ENCODE measurements at places on chromosomes 1 and 21. TPM values are rescaled to one million over a fixed set of nuclear protein-coding genes. Genes with fewer than 3 reads are reported as not detected.

Gene RIPPLY3
- polyA plus RNA-seq = 2.4 TPM

GRCh38 chr1:227136210-227136820 is 182.0 kb downstream of the CDC42BPA start:
- DNase-seq = no peak

GRCh38 chr1:11680270-11681070 is 478 bp downstream of the MAD2L2 start:
- peak; percentile 30 for DNase-seq

DNA sequence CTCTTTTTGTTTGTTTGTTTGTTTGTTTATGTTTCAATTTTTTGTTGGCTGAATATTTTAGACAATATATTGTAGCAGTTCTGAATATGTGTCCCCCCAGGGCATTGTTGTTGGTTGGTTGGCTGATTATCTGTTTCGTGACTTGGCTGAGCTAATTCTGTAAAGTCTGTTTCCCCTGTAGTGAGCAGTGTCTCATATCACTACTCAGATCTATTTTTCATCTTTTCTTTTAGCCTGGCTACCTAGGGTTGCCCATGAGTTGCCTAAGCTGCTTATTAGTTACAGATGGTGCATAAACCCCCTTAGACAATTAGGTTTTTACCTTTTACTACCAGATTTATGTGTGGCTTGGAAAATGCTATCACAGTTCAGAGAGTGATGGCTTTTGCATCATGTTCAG is 32.3 kb downstream of the CFAP57 start:
- no peak for DNase-seq

DNA sequence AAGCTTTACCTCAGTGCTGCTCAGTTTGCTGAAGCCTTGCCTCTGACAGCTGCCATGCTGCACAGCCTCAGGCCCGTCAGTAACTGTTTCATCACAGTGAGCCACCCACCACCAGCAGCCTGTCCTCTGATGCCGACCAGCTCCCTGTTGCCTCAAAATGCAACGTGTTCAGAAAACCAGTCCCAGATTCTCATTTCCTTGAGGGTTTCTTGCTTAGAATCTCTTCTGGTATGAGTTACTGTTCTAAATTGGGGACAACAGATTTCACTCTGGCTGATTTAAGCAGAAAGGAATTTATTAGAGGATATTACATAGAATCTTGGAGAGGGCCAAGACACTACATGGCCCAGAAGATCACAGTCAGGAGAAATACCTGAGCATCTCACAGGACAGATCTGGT is 11.0 kb downstream of the UBL4B start:
- DNase-seq = no peak

- no peak for DNase-seq
Observed at GRCh38 chr1:185566995-185567394, 167.2 kb upstream of the HMCN1 start.

DNA sequence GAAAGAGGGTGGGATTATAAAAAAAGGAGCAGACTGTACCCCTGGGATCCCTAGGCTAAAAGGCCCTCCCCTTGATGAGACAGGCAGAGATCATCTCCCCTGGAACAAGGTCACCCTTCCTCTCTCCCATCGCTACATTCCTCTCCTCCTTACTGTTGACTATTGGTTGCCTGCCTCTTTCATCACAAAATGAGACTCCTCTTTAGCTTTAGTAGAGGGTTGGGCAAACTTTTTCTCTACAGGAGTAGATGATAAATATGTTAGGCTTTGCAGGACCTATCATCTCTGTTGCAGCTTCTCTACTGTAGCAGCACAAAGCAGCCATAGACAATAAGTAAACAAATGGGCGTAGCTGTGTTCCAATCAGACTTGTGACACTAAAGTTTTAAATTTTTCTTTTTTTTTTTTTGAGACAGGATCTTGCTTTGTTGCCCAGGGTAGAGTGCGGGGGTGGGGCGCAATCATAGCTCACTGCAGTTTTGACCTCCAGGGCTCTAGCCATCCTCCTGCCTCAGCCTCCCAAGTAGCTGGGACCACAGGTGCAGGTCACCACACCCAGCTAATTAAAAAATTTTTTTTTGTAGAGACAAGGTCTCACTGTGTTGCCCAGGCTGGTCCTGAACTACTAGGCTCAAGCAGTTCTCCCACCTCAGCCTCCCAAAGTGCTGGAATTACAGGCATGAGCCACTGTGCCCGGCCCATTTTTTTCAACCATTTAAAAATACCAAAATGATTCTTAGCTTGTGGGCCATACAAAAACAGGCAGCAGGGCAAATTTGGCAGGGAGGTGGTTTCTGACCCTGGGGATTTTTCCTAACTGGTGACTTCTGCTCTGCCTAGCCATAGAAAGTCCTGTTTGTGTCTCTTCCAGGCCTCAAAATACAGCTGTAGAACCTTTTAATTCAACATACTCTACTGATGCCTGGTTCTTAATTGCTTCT is 15.1 kb downstream of the MCL1 start:
- no peak for DNase-seq

- DNase-seq = no peak
Observed at GRCh38 chr1:28087614-28088167, 719 bp downstream of the EYA3 start.

Data from renal pelvis (tissue), 12 donors.